ENCODE measurements at places on chromosomes 3 and 15.

DNA sequence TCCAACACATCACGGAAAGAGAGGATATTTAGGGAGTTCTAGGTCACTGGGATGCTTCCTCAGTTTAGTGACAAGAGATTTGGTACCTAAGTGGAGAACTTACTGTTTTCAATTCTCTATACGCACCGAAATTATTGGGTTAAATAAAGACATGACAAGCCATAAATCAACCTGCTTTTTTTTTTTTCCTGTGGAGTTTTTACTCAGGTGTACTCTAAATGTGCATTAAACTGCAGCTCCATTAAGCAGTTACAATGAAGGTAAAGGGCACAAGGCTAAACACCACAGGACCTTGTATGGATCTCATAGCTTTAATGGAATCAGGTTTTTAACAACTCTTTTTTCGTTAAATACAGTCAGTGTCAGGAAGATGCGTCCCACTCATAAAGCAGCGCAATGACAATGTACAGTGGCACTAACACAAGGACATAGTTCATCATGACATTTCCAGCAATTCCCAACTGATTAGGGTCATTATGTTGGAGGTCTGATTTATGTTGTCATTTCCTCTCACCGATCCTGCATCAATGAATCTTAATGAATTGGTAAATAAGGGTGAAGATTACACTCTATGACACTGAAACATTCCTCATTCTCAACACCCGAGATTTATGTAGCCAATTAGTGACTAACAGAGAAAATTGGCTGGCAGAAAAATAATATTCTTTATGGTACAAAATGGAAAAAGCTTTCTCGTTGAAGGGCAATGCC, 355.2 kb downstream of the FOXP1 start:
- DNase-seq: no peak

DNA sequence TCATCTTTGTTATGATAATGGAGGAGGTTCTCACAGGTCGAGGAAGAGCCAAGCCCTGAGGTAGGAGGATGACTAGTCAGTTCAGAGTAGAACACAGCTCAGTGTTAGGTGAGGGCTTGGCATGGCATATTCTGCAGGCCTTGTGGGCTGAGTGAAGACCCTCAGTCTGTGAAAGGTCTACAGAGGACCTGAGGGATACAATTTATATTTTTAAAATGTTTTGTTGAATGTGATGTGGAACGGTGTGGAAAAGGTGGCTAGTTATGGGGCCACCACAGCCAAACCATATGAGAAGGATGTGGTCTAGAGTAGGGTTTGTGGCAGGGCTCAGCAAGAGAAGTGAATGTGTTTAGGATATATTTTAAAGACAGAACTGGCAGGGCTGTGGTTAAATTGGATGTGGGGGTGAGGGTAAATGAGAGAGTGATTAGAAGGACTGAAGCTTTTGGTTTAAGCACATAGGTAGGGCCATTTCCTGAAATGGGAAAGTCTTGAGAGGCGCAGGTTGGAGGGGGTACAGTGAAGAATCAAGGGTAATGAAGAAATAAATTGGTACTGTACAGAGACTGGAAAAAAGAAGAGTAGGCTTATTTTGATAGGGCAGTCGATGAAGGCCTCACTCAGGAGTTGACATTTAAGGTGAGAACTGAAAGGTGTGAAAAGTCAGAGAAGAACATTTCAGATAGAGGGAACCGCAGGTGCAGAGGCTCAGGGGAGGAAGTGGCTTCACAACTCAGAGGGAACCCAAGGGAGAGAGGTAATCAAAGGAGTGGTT, 60.5 kb downstream of the SPTSSB start:
- DNase-seq: no peak

GRCh38 chr3:67401921-67402320, 252.5 kb downstream of the SUCLG2 start:
- no peak for DNase-seq

DNA sequence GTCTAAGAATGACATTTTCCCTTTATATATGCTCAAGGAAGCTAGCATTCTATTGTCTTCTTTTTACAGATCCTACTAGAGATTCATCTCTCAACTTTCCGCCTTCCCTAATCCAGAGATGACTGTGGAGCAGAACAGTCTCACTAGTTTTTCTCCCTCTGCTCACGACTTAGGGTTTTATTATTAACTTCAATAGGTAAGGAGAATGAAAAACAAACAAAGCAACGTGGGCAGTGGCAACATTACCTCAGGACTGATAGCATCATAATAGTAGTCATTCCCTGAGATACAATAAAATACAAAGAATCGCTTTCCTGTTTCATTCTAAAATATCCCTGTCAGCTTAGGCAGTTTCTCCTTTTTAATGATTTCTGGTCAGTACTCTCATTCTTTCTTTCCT, 154.3 kb upstream of the PLAAT1 start:
- no peak for DNase-seq

- no peak for DNase-seq
Measured at GRCh38 chr3:24160424-24161095, 215.5 kb downstream of the NR1D2 start.

DNA sequence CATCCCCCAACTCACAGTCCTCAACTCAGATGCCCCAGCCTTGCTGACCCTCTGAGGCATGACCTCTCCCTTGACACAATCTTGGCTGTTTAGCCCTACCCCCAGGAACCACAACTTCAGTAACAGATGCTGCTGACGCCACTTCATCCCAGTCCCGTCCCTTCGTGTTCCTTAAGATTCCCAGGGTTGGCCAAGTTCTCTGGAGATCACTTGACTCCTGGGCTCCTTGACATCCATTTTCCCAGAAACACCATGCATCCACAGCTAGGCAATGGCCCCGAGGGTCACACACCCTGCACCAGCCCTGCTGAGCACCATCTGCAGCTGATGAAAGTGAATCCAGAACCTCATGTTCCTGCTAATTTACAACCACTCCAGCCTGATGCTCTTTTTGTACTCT, 6.9 kb downstream of the RTP2 start:
- no peak for DNase-seq

- no peak for DNase-seq
Measured at GRCh38 chr15:29672923-29673809, 149.1 kb downstream of the TJP1 start.

DNA sequence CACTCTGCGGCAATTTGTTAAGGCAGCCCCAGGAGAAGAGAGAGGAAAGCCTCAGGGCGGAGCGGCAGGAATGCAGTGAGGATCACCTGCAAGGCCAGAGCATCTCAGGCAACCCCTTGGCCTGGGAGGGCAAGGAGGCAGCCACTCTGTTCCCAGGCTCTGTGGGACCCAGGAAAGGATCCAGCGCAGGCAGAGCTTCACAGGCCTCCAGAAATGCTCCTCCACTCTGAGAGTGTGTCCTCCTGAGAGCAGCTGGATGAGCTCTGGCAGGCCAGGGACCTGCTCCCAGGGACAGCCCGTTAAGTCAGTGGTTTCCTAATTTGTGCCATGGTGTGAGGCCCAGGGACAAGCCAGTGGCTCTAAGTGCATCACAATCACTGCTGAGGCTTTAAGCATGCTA, 35.2 kb downstream of the RAB6B start:
- no peak for DNase-seq

All from stimulated activated CD8-positive, alpha-beta memory T cell treated with anti-CD3 and anti-CD28 coated beads, Interleukin-15, amount 100 ng/mL, for 1 hour (primary cell).